ENCODE measurements at places on chromosomes 2 and 18.

DNA sequence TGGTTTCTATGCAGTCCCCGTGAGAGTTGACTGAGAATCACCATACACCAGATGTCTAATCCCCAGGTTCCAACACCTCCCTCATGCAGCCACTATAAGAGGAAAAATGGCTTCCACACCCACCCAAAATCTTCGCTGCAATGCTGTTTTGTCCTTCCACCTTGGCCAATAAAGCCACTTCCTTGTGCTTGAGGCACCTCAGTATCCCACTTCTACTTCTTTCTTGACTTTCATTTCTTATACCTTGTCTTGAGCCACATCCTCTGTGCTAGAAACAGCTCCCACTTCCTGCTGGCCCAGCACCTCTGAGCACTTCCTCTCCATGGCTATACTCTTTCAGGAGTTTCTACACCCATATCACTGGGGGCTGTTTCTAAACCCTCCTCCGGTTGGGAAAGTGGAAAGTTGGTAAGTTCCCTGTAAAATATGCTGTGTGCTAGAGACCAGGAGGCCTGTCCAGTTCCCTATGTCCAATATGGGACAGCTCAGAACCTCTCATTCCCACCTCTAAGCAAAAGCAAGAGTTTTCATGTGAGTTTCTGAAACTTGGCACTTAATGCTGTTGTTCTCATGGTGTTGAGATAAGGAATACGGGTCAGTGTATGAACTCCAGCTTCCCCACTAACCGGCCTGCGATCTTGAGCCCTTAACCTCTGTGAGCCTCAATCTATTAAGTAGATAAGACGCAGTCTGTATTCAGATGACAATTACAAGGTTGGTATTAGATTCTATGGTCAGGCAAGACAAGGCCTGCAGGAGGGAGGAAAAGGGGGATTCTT is 209.1 kb upstream of the ID2 start:
- no peak for DNase-seq

DNA sequence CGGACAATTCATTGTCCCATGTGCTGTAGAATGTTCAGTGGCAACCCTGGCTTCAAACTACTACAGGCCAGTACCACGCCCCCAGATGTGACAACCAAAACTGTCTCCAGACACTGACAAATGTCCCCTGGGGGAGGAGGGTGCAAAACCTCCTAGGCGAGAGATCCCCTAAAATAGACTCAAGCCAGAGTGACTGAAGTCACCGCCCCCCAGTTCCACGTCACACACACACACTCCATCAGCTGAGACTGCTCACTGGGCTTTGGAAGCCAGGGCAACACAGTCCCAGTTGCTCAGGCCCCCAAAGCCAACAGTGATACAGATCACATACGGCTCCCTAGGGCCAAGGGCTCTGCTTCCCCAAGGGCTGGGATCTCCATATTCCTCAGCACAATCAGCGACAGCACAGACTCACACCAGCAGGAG is 19.1 kb downstream of the HDAC4 start:
- DNase-seq: no peak

- DNase-seq: no peak
These were observed 12.4 kb downstream of the EHD3 start for GRCh38 chr2:31246184-31246852.

- no peak for DNase-seq
These were observed 9.9 kb downstream of the ALPK2 start for GRCh38 chr18:58618822-58619595.

GRCh38 chr2:150612957-150613710 is 125.7 kb upstream of the RND3 start:
- DNase-seq: no peak

DNA sequence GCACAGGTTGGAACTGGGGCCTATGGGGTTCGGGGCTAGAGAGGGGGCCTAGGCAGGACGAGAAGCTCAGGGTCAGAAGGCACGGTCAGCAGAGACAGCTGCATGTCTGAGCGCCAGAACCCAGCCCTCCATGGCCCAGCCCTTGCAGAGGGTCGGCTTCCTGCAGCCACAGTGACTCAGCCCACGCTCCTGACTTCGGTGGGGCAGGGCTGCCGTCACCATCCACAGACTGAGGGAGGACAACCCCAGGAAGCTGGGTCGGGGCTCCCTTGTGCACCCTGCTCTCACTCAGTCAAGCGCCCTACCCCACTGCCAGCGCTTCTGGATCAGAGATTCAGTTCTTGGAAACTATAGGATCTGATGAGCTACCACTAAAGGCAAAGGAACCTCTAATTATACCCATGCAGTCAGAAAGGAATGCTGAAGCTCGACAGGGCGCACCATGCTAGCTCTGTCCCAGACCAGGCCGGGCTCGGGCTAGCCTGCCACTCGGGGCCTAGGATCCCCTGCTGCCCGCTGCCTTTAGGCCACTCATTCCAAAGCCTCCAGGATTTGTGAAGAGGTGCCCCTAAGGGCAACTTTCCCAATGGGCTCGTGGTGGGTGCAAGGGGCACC is 3.0 kb downstream of the ACTR1B start:
- no peak for DNase-seq

GRCh38 chr2:8231902-8232301 is 450.0 kb upstream of the ID2 start:
- no peak for DNase-seq

DNA sequence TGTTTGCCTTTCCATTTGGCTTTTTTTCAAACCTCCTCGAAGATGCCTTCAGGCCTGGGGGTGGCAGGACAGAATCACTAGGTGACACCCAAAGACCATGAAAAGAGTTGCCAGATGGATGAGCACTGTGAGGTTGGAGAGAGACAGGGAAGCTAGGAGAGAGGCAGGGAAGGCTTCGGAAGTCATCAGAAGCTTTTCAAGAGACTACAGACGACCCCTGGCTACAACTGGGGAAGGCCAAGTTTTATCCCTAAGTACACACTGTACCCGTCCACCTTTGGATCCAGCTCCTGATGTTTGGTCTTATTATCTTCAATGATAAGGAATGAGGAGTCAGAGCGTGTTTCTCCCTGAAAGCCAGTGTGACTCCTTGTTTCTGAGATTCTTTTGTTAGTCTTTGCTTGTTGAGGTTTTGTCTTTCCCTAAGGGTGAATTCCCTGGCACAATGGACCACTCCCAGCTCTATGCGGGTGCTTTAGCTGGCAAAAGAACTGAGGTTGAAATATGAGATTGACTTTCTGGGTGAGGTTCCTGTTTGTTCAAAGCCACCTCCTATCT is 33.4 kb upstream of the SLC9A2 start:
- no peak for DNase-seq

DNA sequence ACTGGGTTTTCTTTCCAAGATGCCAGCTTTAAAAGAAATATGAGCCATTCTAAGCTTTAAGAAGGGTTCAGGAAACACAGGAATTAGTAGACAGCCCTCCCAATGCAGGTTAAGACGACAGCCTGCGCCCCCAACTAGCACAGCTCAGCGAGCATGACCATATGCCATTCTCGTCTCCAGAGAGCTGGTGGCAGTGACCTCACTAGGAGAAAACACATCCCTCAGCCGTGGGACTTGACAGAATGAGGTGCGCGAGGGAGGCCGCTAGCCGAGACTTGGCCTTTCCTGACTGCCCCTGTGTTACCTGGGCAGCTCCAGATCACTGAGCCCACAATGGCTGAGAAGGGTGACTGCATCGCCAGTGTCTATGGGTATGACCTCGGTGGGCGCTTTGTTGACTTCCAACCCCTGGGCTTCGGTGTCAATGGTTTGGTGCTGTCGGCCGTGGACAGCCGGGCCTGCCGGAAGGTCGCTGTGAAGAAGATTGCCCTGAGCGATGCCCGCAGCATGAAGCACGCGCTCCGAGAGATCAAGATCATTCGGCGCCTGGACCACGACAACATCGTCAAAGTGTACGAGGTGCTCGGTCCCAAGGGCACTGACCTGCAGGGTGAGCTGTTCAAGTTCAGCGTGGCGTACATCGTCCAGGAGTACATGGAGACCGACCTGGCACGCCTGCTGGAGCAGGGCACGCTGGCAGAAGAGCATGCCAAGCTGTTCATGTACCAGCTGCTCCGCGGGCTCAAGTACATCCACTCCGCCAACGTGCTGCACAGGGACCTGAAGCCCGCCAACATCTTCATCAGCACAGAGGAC is 103.9 kb downstream of the MAPK4 start:
- no peak for DNase-seq

DNA sequence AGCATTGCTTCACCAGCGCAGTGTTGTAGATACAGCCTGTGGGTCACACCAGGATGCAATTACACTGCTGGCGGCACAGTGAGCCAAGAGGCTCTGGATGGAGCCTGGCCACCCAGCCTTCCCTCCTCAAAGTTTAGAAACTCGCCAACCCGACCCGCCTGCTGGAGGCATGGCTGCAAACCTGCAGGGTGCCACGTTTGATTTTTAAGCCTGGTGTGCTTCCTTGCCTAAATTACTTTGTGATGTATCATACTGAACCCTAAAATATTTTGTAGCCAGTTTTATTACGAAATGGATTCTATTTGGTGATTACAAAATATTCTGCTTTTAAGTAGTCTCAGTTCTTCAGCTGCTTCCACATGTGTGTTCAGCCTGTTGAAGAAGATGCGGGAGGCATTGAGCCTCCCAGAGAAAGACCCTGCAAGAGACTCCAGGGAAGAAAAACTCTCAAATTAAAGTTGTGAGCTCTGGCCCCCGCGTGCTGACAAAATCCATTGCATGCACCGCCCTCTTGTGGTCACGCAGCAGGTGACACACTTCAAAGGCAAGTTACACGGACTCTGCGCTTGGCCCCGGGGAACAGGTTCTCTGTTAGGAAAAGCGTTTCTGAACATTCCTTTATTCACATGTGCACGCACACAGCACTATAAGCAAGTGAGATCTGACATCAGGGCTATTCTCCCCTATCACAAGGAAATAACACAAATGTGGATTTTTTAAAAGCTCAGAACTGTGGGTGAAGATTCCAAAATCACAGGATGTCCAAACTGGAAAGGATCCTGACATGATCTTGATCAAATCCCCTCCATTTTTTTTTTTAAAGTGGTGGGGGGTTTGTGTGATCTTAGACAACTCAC is 63.0 kb upstream of the TWIST2 start:
- DNase-seq: peak; percentile 84

DNA sequence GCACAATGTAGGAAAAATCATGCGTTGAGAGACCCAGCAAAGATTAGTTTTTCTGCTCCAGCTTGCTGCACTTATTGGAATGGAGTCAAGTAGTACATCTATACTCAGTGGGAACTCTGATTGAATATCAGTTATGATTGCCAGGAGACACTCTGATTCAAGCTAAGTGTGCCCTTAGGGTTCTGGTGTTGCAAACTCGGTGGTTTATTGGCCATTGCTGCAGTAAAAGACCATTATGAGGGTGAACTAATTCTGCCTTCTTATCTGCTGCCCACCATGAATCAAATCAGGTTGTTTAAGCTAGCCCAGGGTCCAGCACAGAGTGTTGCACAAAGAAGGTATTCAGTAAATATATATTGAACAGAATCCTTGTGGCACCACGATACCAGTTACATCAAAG is 74.8 kb upstream of the GLS start:
- no peak for DNase-seq

DNA sequence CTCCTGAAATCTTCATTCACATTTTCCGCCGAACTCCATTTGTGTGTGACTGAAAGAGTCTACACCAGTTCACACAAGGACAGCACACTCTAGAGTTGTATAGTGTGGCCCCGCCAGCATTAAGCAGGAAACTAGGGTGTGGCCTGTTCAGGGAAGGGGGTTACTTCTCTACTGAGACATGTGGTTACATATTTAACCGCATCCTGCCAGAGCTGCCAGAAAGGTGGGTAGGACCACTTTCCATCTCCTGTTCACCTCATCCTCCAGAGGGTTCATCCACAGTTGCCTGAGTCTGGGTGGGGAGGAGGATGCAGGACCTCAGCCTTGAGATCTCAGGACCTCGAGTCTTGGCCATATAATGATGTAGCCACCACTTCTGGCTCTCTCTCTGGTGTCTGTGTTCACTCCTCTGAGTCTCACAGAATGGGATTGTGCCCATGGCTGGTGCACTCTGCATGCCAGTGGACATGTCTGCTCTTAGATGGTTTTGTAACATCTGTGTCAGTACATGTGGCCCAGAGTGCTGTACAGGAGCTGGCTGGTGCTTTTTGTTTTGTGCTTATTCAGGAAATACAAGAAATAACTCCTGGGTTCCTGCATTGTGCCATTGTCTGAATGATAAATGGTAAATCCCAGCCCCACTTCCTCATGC is 7.7 kb upstream of the SP140L start:
- DNase-seq: no peak

GRCh38 chr2:45942237-45942738 is 290.8 kb downstream of the PRKCE start:
- DNase-seq: no peak

- DNase-seq: no peak
These were observed 33.8 kb upstream of the TMEM247 start for GRCh38 chr2:46445556-46445955.

DNA sequence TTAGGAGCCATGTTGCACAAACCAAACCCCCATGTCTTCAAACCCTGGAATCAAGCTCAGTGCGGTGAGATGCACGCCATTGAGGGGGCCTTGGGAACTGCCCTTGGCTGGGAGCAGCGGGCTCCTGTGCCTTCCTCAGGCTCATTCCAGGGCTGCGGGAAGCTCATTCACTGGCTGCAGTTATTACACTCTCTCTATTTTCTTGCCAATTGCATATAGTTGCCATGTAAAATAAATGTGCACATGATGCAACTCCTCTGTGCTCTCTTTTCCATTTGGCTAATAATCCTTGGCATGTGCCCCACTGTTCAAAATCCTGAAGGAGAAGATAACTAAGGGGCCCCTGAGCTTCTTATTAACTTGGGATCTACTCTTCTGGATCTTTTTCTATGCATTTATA is 74.7 kb downstream of the KCTD1 start:
- DNase-seq: no peak

GRCh38 chr2:102892698-102893310 is 131.0 kb downstream of the TMEM182 start:
- DNase-seq: no peak

DNA sequence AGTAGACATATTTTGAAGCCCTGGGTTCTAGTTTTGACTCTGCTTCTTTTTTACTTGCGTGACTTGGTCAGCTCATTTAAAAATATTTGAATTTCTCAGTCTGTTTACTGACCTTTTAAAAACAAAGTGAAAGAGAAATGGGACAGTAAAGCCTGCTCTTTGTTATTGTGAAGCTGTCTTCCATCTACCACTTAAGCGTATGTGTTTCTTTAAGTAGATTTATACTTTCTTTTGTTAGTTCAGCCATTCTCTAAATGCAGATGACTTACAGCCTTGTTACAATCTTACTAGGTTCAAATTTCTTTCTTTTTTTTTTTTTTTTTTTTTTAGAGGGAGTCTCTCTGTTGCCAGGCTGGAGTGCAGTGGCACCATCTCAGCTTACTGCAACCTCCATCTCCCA is 79.5 kb downstream of the UBR3 start:
- no peak for DNase-seq

GRCh38 chr2:182426082-182426917 is 536 bp downstream of the PDE1A start:
- DNase-seq: no peak

Data from BJ (cell line).